ENCODE measurements at places on chromosomes 5 and 9.

DNA sequence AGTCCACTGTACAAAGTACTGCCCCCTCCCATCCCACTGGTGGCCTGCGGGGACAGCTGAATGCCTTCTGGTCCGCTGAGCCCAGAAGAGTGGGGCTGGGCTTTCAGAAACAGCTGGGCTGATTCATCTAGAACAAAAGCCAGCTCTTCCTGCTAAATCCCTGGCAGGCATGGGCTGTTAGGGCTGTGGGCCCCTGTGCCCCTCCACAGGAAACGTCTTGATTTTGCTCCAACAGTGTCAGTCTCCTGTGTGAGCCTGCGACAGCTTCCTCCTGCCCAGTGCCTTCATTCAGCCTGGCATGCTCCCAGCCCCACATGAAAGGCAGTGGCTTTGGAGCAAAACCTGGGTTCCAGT lies 6.9 kb upstream of the GSN start:
- peak; percentile 27 for DNase-seq

DNA sequence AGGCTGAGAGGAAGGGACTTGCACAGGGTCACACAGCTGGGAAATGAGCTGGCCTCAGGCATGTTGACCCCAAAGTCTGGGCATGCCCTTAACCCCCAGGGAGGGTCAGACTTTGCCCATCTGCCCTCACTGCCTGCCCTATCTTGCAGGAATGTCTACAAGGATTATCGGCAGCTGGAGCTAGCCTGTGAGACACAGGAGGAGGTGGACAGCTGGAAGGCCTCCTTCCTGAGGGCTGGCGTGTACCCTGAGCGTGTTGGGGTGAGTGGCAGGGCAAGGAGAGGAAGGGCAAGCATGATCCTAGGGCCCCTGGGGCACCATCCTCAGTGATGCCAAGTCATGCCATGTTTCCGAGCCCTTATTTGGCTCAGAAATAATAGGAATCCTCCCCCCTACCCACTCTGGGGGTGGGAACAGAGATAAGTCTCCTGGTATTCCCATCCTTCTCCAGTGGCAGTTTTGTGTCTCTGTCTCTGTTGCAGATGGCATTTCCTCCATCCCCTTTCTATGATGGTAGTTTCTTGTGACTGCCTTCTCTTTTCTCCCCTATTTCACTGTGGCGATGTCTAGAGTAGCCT lies 28.5 kb downstream of the GOLGA2 start:
- DNase-seq: no peak

DNA sequence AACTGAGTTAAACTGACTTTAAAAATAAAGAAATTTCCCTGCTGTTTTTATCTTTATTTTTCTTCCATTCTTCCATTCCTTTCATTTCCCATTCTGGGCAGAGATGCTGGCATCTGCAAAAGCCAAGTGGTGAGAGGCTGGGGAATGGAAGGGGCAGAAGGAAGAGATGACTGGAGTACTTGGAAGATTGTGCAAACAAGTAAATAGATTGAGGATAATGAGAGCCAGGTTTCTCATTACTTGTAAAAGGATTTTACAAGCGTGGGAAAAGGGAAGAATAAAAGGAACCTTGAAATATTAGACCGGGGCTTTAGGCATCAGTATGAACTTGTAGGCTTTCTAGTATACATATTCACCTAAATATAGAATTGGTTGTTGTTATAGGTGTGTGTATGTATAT lies 341.2 kb downstream of the CAAP1 start:
- DNase-seq: no peak

- no peak for DNase-seq
These were observed 95.6 kb upstream of the ZNF608 start for GRCh38 chr5:124841829-124842712.

- no peak for DNase-seq
These were observed 16.7 kb downstream of the TRAF1 start for GRCh38 chr9:120909904-120910303.

DNA sequence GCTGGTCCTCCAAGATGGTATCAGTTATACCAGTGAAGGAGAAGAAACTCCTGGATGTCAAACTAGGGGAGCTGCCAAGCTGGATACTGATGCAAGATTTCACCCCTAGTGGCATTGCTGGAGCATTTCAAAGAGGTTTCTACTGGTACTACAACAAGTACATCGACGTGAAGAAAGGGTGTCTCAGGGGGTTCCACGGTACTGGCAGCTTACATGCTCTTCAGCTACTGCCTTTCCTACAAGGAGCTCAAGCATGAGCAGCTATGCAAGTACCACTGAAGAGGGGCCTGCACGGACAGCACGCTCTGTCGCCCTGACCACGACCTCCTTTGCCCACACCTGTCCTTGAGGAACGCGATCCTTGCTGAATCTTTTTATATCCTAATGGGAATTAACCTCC lies 19.5 kb downstream of the ACTL7B start:
- DNase-seq: no peak

DNA sequence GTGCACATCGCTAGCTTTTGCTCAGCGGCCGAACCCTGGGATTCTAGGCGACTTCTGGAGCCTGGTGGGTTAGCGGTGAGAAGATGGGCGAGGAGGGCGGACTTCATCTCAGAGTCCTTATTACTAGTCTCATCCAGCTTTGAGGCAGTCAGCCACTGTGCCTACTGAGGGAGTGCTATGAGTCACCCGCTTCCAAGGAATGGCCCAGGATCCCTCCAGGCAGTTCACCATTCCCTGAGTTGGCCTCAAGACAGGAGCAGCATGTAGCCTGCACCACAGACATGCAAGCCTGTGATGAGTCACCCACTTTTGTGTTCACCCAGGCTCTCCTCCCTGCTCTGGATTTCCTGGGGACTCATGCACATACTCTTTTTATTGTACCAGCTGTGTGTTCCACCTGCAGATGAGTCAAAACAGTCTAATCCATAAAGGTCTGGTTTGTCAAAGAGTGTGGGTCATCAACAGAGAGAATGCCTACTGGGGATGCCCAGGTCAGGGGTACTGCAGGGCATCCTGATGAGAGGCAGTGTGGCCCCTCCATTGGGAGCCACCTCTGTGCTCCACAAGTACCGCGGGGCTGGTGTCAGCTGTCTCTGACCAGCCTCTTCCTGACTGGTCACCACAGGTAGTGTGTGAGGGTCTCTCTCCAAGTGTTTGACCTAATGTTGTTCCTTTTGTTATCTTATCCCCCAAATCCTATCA lies 20.2 kb downstream of the SLC22A5 start:
- peak; percentile 100 for DNase-seq

GRCh38 chr5:10745133-10745532 lies 15.9 kb downstream of the DAP start:
- peak; percentile 41 for DNase-seq

All from HCEC 1CT (cell line).